Heart left ventricle (tissue), 16 donors: ENCODE measurements at places on chromosomes 13 and 19.

DNA sequence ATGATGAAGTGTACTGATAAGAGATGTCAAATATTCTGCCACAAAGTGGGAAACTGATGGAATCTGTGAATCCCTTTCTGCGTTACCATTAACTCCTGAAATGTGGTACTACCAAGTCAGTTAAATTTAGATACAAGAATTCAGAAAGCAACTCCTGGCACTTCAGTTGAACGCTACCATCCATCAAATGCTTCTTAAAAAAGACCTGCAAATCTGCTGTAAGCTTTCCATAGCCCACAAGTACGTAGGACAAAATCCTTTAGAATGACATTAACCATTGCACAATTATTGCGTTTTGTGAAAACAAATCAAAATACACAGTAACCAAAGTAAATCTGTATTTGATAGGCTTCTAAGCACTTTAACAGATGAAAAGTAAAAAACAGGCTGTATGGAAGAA lies 5.4 kb downstream of the SMAD9 start:
- no peak for DNase-seq

DNA sequence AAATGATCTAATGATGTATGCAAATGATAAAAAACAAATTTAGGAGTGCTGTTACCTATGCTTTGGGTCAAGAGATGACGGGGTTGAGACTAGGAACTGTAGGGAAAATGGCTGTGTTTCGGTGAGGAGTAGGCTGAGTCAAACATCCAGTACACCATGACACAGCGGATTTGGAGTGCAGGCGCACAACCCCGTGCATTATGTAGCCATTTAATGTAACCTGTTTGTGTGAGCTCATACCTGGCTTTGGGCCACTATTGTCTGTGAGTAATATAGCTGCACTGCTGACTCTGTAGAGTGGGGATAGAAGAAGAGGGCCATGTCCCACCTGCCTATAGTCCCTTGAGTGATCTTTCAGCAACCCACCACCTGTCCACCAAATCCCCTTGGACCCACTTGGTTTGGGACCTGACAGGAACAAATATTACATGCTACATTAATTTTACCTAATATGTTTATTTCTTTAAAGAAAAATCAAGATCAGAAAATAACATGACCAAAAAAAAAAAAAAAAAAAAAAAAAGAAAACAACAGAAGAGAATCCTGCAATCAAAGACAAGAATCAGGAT lies 95.5 kb upstream of the KLHL1 start:
- no peak for DNase-seq

GRCh38 chr13:74770361-74770760 lies 636.2 kb upstream of the KLF12 start:
- no peak for DNase-seq

DNA sequence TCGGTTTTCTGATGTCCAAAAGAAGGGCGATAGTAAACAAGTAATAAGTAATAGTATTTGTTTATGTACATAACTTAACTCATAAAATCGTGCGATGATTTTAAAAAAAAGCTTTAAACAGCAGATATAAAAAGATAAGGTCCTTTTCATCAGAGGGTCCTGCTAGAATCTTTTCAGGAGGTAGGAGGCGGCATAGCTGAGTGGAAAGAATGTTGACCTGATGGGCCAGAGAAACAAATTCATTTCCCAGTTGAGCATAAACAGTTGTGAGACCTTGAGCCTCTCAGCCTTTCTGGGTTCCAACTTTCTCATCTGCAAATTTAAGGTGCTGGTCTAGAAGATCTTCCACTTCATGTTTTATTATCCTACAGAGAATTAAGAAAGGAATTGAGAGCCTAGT lies 173.5 kb downstream of the LACC1 start:
- no peak for DNase-seq

GRCh38 chr13:80214050-80214449 lies 126.9 kb downstream of the SPRY2 start:
- no peak for DNase-seq

GRCh38 chr13:113742000-113742441 lies 17.0 kb upstream of the TMEM255B start:
- DNase-seq, result peak; percentile 62

- DNase-seq, result no peak
Observed at GRCh38 chr13:49488563-49488962, 7.2 kb upstream of the PHF11 start.

DNA sequence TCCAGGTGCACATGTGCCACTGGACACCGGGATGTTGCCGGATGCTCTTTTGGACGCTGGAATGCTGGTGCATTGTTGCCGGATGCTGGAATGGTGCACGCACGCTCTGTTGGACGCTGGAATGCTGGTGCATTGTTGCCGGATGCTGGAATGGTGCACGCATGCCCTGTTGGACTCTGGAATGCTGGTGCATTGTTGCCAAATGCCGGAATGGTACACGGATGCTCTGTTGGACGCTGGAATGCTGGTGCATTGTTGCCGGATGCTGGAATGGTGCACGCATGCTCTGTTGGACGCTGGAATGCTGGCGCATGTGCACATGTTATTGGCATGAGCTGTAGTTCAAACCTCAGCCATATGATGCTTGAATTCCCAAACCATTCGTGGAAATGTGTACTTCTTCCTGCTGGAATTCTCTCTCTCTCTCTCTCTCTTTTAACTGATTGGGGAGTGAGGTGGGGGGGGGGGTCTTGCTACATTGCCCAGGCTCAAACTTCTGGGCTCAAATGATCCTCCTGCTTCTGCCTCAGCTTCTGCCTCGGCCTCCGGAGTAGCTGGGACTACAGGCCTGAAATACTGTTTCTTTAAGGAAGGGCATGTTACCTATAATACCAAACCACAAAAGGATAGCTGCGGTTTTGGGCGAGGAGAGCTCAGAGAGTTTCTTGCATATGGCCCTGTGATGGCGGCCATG lies 1.2 kb upstream of the MCF2L start:
- DNase-seq, result no peak

DNA sequence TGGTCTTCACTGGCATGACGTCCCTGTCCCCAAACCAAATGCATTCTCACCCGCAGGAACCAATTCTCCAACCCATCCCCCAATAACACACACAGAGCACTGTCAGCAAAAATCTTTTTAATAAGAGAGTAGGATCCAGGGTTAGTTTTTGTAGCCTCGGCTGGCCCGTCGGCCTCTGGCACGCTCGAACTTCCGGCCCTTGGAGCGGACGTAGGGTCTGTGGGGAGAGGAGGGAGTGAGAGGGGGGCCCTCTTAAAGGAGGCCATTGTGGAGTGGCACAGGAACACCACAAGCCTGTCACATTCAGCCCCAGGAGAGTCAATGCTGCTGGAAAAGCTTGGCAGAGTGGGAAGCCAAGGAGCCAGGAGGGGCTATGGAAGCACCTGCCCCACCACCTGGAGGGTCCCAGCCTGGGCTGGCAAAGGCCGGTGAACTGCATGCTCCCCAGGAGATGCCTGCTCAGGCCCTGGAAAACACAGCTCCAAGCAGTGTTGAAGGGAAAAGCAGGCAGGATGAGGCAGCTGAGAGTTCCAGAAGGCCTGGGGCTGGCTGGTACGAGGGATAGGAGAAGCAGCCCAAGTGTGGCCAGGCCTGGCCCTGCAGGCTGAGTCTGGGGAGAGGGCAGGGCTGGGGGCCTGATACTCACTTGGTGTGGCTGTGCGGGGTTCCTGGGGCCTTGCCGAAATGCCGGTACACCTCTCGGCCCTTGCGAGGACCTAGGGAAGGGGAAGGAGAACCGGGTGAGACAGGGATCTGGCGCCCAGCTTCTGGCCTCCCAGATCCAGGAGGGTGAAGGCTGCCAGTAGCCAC lies 560 bp upstream of the FAM83E start:
- no peak for DNase-seq

- no peak for DNase-seq
Observed at GRCh38 chr13:61123538-61124289, 291.9 kb downstream of the PCDH20 start.

- DNase-seq, result no peak
Observed at GRCh38 chr13:30798776-30799355, 63.5 kb downstream of the ALOX5AP start.

GRCh38 chr19:16620018-16620417 lies 8.0 kb downstream of the MED26 start:
- no peak for DNase-seq

GRCh38 chr13:74819549-74819948 lies 662.4 kb downstream of the TBC1D4 start:
- DNase-seq, result no peak

GRCh38 chr13:56510836-56511235 lies 629.9 kb upstream of the PRR20A start:
- no peak for DNase-seq

DNA sequence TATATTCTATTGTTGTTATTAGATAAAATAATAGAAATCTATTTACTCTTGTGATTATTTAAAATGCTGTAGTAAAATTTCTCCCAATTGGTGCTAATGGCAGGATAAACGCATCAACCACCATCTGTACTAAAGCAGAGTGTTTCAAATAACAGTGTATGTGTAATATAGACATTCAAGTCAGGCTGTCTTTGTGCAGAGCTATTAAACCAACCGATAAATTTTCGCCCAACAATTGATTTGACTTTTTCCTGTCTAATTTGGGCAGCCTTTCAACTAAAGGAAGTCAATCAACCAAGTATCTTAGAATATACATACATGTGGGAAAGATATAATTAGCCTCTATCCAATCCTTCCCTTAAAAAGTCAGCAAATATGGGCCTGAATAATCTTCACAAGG lies 5.8 kb downstream of the AMER2 start:
- DNase-seq, result no peak

GRCh38 chr13:113393563-113394338 lies 29.8 kb upstream of the GRTP1 start:
- peak; percentile 84 for DNase-seq

DNA sequence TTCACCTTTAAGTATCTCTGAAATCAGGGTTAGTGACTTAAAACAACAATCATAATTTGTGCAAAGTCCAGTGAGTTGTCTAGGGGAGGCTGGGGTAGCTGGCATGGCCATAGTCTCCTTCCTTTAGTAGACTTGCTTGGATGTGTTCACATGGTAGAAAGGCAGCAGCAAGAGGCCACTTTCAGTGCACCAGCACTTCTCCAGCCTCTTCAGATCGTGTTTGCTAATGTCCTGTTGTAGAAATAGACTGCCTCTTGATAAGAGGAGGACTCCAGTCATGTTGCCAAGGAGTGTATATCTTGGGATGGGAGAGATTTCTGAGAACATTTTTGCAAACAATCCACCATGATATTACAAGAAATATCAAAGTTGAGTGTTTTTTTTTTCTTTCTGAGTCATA lies 22.9 kb downstream of the WDFY2 start:
- DNase-seq, result no peak

DNA sequence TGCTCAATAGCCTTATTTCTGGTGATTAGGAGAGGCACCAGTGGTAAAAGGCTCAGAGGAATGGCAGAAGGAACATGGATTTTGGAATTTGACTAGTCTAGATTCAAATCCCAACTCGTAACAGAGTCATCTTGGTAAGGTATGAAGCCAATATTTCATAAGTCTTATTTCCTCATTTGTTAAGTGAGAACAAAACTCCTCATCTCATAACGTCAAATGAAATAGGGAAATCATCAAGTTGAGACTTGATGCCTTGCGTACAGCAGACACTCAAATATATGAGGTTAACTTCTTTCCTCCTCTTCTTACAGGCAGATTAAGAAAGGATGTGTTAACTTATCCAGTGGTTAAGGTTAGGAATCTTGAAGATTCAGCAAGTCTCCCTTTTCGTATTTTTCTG lies 189.2 kb downstream of the DLEU7 start:
- DNase-seq, result no peak

DNA sequence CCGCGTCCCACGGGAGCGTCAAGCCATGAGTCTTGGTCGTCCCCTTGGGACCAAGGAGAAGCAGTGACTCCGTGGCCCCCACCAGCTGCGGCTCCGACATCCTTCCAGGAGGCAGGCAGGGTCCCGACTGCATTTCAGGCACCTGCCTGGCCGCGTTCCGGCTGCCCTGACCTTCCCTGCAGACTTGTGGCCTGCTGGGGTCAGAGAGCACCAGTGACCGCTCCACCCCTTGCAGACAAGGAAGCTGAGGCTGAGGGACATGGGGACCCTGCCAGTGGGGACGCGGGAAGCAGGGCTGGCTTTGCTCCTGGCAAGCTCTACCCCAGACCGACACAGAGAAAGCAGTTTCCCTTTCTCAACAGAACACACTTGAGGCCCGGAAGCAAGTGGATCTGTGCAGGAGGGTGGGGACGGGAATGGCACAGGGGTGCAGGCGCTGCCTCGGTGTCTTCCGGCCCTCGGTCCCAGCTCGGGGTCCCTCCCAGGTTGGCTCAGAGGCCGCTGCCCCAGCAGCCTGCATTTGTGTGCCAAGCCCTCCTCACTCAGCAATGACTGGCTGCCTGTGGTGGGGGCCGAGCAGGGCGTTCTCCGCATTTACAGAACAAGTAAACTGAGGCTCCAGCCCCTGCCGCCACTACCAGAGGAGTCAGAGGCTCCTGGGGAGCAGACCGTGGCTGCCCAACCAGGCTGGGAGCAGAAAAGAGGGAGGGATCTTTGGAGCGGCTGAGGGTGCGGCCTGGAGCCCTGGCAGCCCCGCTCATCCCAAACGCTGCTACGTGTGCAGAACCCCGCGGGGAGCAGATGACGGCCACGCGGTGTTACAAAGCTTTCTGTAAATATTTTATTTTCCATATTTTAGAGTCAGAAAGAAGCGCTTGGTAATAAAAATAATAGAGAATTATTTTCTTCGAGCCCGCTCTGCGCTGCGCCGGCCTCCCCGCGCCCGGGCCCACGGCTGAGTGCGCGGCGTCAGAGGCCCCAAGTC lies 43.9 kb downstream of the GAS6 start:
- DNase-seq, result peak; percentile 60

DNA sequence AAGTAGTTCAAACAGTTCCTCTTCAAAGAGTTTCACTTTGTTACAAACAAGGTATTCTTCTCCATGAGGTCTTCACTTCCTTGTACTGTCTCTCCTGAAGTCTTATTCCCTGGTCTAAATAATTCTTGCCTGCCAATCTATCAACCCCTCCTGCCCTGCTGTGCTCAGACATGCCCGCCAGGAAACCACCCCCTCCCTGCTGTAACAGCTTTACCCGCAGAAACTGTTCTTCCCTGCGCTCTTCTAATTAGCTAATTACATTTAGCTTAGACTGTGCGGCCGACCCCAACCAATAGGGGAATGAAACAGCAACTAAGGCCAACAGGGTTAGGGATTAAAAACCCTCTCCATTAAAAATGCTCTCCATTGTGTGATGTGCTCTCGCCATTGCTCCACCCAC lies 46.7 kb downstream of the ZNF846 start:
- DNase-seq, result no peak

- no peak for DNase-seq
Observed at GRCh38 chr13:101530293-101530692, 77.8 kb downstream of the ITGBL1 start.

GRCh38 chr19:18346091-18346490 lies 5.7 kb downstream of the PGPEP1 start:
- no peak for DNase-seq

DNA sequence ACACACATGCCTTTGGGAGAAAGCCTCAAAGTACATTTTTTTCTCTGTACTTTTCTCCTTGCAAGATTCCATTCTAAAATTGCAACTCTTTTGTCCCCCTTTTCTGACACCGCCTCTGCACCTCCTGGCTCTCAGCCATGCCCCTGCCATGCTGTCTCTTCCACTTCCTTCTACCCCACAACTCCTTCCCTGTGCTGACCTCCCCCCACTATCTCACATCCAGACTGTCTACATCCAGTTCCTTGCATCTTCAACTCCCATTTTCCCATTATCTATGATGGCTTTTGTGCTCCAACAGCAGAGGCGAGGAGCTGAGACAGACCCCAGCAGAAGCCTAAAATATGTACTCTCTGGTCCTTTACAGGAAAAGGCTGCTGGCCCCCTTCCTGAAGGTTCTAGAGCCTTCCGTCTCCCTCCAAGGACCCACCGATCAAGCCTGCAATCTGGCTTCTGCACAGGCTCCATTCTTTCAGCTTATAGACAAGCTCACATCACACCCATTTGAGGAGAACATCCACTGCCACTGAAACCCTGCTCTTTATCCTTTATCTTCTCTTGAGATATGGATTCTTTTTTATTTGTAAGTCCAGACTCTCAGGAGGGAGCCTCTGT lies 50.2 kb downstream of the RFX2 start:
- DNase-seq, result no peak
